IMR-90 (cell line): ENCODE measurements at places on chromosomes 7 and 10. TPM values are rescaled to one million over a fixed set of nuclear protein-coding genes. Genes with fewer than 3 reads are reported as not detected.

Gene CPN1
- not detected in 2 replicates for total RNA-seq

Gene PAPSS2
- 55.0 and 58.6 TPM in 2 replicates for total RNA-seq

Gene CRHR2
- not detected in 2 replicates for total RNA-seq

Gene ASAH2B
- total RNA-seq, result 4.4 and 5.0 TPM in 2 replicates

Gene SORCS1
- total RNA-seq, result under 0.01 TPM in 1 of 2 replicates, not detected in the other

Gene OLAH
- total RNA-seq, result under 0.01 TPM in 1 of 2 replicates, not detected in the other

Gene NKX1-2
- not detected in 2 replicates for total RNA-seq

Gene HTR5A
- total RNA-seq, result not detected in 2 replicates

Gene CHN2
- total RNA-seq, result not detected in 2 replicates

Gene PRPS1L1
- total RNA-seq, result not detected in 2 replicates

Gene CRPPA
- total RNA-seq, result 1.3 and 2.5 TPM in 2 replicates

Gene MEIG1
- not detected in 2 replicates for total RNA-seq

Gene ASAH2
- 0.18 and 1.1 TPM in 2 replicates for total RNA-seq

Gene FXYD4
- total RNA-seq, result not detected in 2 replicates

Gene TNPO3
- 77.2 and 78.6 TPM in 2 replicates for total RNA-seq

Gene LUC7L2
- 14.9 and 30.6 TPM in 2 replicates for total RNA-seq

Gene DRGX
- not detected in 2 replicates for total RNA-seq

Gene SPDYE5
- total RNA-seq, result not detected in 2 replicates

Gene NAT16
- total RNA-seq, result not detected in 2 replicates

Gene FAM24B
- total RNA-seq, result 1.6 and 2.2 TPM in 2 replicates

Gene RPEL1
- under 0.01 and 0.28 TPM in 2 replicates for total RNA-seq

Gene SVIL
- 11.5 and 13.6 TPM in 2 replicates for total RNA-seq

Gene SPDYE9
- not detected in 2 replicates for total RNA-seq

Gene SFTPA2
- not detected in 2 replicates for total RNA-seq

Gene SEMA3E
- 0.72 and 1.1 TPM in 2 replicates for total RNA-seq

Gene SPDYE6
- not detected in 2 replicates for total RNA-seq

Gene ANKRD1
- total RNA-seq, result 10.8 and 19.4 TPM in 2 replicates

Gene WDFY4
- not detected in 2 replicates for total RNA-seq

Gene DOCK4
- 12.2 and 14.2 TPM in 2 replicates for total RNA-seq

Gene NEUROG3
- not detected in 2 replicates for total RNA-seq

Gene CCDC71L
- 19.2 and 20.6 TPM in 2 replicates for total RNA-seq

Gene UTF1
- not detected in 2 replicates for total RNA-seq

Gene SFRP4
- not detected in 2 replicates for total RNA-seq

Gene EEPD1
- total RNA-seq, result 7.3 and 8.1 TPM in 2 replicates
